ENCODE measurements at places on chromosomes 2 and 18.

GRCh38 chr18:2961821-2962220 lies 51.1 kb downstream of the LPIN2 start:
- peak; percentile 46 for DNase-seq

DNA sequence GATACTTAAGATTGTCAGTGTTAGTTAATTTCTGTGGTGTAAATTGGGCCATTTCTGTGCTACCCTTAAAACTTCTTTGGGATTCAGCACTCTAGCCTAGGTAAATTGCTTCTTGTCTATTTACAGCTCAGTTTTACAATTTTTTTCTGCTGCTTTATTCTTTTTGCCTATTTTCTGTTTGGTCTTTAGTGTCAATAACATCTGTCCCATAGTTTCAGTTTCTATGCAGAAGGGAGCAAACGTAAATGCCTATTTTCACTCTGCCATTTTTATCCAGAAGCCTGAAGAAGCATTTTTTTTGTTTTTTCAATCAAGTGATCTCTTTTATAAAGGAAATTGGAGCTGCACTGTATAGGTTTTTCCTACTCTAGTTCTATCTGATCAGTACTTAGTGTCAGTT lies 564.9 kb upstream of the MEX3C start:
- no peak for DNase-seq

- DNase-seq: no peak
These were observed 47.4 kb upstream of the KIDINS220 start for GRCh38 chr2:8884812-8885211.

GRCh38 chr18:39960550-39960949 lies 1994.5 kb upstream of the PIK3C3 start:
- peak; percentile 12 for DNase-seq

- peak; percentile 1 for DNase-seq
These were observed 104.0 kb upstream of the PARD3B start for GRCh38 chr2:204441316-204441715.

- DNase-seq: no peak
These were observed 7.2 kb downstream of the PSMD14 start for GRCh38 chr2:161315380-161315779.

- DNase-seq: no peak
These were observed 286.0 kb downstream of the ZEB2 start for GRCh38 chr2:144233733-144234541.

DNA sequence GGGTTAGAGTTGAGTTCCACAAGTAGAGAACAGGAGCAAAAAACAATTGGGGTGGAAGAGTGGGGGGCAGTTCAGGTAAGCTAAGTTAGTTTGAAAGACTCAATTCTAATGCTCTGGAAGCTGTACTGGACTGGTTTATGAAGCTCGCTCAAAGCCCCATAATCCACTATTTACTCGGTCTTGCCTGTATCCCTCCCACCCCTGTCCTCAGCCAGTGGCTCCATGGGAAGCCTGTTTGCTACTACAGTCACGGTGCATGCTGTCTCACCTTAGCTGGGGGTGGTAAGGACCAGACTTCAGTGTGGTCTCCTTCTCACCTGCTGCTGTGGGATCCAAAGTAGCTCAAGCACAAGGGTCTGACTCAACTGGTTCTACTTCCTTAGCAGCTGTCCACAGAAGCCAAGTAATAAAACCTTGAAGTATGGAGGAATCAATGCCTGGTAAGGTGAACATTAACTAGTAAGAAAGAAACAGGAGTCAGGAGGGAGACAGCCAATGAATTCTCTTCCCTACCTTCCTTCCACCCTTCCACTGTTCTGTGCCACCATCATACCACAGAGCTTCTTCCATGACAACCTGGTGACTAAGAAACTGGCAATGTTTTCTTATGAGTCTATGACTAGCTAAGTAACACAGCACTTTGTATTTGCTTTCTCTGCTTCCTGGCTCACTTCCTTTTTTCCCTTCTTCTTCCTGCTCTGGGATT lies 230.8 kb downstream of the SRBD1 start:
- peak; percentile 90 for DNase-seq

- no peak for DNase-seq
These were observed 114.1 kb downstream of the NDUFA10 start for GRCh38 chr2:239910851-239911640.

GRCh38 chr2:44242904-44243303 lies 32.4 kb upstream of the SLC3A1 start:
- no peak for DNase-seq

- no peak for DNase-seq
These were observed 49.2 kb upstream of the NEMP2 start for GRCh38 chr2:190583507-190584337.

GRCh38 chr2:221437056-221437455 lies 135.0 kb downstream of the EPHA4 start:
- DNase-seq: no peak

- no peak for DNase-seq
These were observed 145.3 kb upstream of the MEX3C start for GRCh38 chr18:51342815-51343214.

GRCh38 chr18:13804305-13804704 lies 19.6 kb upstream of the MC5R start:
- no peak for DNase-seq

- no peak for DNase-seq
These were observed 216.4 kb downstream of the GCA start for GRCh38 chr2:162560291-162560690.

DNA sequence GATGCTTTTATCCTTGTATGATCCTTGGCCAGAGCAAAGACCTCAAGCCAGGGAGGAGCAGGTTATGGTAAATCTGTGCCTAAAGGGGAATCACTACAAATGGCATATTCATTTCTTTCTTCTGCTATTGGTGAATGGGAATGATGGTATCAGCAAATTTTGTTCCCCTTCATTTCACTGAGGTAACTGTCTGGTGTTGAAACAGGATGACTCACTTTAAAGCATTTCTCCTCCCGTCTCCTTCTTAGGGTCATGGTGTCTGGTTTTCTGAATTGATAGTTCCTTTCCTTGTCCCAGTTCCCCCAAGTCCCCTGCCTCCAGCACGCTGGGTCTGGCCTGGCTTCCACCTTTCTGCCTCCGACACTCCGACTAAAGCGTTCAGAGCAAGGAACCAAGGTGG lies 109.2 kb downstream of the MREG start:
- DNase-seq: peak; percentile 90

GRCh38 chr2:20552847-20553246 lies 98.1 kb downstream of the HS1BP3 start:
- no peak for DNase-seq

DNA sequence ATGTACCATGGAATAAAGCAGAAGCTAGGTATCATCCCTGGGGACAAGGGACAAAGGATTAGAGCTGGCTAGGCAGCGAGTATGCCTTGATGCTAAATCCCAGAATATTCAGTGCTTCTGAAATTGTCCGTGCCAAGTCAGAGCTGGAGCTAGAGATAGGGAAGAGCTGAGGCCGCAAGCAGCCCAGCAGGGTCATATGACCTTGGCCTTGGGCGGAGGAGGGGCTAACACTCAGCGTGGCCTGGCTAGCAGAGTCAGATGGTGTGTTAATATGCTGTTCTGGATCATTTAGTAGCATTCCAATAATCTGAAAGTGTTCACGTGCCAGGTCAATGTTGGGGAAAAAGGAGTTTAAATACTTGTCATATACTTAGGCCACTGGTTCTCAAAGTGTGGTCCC lies 374.8 kb downstream of the CLIP4 start:
- DNase-seq: no peak

DNA sequence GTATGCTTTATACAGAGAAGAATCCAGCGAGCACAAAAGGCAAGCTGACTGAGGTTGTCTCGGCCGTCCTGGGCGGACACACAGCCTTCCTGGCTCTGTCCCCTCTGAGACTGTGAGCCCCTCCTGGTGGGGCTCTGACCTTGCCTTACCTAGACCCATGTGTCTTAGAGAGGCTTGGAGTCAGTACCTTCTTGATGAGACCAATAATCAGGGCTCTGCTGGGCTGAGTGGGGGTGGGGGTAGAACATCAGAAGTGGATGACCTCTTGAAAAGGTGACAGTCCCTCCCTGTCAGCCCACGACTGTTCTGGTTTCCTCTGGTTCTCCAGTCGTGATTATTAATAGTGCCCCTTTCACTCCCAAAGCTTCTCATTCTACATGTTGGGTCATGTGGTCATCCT lies 31.2 kb downstream of the TWIST2 start:
- DNase-seq: no peak

DNA sequence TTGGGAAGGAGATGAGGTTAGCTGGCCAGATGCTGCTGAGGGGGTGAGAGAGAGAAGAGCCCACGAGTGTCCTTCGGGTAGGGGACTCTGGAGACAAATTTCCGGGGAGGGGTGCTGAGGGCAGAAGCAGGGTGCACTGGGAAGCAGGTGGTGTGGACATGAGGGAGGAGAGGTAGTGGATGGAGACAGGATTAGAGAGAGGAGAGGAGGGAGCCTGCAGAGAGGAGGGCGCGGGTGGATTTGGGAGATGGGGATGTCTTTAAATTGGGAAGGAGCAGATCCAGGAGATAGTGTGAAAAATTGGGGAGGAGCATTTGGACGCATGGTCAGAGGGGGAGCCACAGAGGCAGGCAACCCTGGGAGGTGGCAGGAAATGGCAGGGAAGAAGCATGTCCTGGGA lies 154.7 kb downstream of the DYSF start:
- no peak for DNase-seq

DNA sequence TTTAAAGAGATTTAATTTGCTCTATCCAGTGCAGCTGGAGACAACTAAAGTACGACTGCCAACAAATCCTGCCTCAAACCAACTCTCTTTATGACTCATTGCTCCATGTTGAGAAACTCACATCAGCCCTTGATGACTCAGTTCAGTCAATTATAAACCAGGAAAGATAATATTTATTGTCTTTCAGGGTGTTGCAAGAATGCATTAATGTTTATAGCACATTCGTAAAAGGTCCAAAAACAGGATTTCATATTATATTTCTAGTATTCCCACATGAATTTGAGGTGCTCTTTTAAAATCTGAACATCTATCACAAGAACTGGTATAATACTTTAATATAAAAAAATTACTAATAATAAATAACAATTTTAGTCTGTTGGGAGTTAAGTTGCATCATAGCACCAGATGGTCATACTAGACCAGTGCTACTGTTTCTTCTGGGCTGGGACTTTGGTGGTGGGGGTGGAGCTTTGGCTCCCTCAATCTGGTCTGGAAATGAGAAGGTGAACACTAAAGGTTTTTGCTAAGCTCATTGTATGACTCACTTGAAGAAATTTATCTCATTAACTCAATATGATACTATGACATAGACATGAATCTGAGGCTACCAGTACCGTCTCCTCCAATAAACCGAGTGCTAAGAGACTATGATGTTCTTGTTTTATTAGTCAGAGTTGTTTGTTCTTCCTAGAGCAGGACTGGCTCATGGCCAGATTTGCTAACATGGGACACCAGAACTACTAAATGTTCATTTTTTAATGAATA lies 26.6 kb upstream of the MAP3K20 start:
- peak; percentile 98 for DNase-seq

DNA sequence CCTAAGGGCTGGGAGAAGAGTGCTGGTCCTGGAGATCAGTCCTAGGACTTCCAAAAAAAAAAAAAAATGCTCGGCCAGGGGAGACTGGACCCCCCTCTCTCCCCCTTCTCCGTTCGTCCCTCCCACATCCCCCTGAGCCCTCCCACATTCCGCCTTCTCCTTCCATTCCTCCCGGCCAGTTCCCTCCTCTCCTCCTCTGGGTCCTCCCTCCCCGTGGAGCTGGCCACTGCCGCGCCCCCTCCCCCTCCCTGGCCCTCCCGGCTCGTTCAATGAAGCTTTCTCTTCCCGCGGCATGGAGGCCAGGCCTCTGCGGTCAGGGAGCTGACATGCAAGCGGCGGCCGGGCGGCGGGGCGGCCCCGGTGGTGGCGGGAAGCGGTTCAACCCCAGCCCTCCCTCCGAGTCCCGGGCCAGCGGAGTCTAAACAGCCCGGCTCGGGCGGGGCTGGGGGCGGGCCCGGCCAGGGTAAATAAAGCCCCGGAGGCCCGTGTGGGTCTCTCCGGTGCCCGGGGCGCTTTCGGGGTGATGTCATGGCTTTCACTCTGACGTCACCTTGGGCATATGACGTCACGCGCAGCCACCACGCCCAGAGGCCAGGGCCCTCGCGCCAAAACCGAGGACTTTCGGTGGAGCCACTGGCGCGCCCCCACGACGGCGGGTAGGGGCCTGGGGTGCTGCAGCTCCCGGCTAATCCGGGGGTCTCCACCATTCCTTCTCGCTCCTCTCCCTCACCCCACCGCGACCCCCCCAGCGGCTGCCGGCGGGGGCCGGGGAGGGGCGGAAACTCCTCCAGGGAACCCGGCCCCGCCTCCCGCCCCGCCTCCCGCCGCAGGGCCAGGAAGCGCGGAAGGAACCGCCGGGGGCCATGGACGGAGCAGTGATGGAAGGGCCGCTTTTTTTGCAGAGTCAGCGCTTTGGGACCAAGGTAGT lies at the start of the genes DOK1 and LOXL3:
Gene DOK1 (plus strand): TSS at position 829 of the 928 bp plus-strand sequence. CDS start 35 bp downstream, at position 864.
Gene LOXL3 (minus strand): TSS at position 51 of the 928 bp plus-strand sequence. CDS start 1,308 bp downstream, outside the sequence.
- peak; percentile 74 for DNase-seq

GRCh38 chr2:235049069-235049468 lies 97.3 kb downstream of the SH3BP4 start:
- no peak for DNase-seq

DNA sequence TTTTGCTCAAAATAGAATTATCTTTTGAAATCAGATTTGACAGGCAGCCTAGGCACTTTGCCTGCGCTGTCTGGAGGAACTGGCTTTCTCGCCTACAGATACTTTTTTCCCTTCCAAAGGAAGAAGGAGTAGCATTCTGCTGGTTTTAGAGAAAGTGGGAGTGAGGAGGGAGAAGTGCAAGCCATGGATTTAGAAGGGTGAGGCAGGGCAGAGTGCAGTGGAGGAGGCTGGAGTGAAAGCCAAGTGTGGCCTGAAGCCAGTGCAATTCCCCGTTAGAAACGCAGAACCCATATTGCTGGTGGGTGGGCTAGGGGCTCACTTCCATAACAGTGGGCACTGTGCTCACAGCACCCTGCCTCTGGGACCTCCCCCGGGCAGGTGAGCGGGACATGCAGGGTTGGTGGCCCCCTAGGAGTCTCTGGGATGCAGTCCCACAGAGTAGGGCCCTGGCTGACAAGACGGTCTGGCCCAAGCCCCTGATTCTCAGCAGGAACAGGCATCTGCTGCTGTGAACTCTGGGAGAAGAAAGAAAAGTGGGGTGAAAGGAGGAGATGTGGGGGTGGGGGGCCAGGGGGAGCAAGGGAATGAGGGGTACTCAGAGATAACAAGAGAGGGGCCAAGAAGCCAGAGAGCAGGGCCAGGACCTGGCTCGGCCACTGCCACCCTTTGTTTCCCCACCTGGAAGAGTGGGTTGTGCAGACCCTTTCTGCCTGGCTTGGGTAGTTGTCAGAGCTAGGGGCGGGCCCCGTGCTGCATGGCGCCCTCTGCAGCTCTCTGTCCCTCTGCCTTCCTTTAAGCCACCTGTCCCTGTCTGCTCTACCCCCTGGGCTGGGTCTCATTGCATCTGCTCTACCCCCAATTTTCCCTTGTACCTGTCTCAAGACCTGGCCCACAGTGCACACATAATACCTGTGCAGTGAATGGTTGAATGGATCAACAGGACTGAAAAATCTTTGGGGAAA lies 273.5 kb upstream of the HS6ST1 start:
- DNase-seq: no peak

- no peak for DNase-seq
These were observed 63.5 kb downstream of the NRP2 start for GRCh38 chr2:205745661-205746419.

DNA sequence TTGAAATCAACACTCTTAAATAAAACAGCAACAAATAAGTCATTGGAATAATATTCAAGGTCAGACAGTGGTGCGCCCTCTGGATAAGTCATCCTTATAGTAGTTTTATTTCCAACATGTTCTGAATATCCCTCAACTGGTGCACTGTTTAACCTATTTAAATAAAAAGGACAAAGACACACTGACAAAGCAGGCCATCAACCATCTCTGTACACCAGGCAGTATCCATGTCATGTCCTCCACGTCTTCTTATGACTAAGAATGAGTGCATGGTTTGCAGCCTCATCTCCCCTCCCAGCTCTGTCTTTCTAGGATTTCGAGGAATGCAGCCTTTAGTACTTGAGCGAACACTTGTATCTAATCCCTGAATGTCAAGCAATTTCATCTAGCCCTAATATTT lies 42.4 kb downstream of the ST3GAL5 start:
- DNase-seq: peak; percentile 38

Data from kidney glomerular epithelial cell (primary cell).